ENCODE measurements at places on chromosomes 4 and X.

DNA sequence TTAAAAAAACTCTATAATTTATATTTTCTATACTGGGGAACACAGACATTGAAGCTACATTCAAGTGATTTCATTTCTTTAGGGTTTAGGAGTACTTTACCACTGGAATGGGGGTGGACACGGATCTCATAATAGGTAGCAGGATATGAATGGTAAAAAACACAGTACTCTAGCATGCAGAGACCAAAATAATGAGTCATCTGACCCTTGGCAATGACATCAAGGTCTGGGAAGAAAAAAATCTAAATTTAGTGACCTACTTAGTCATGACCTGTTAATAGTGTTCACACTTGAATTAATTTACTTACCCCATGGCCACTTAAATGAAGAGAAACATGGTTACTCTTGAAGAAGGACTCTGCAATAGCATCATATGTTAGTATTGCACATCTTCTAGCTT, 187.9 kb downstream of the EPHA5 start:
- DNase-seq = no peak

DNA sequence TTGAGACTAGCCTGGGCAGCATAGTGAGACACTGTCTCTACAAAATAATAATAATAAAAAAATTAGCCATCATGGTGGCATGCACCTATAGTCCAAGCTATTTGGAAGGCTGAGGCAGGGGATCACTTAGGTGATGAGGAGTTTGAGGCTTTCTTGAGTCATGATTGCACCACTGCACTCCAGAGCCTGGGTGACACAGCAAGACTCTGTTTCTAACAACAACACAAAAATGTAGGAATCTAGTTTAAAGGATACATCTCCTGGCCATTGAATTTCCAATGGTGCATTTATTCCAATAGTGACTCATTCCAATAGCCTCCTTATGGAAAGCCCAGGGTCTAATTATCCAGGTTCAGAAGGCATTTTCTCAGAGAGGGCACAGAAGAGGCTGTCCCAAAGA, 21.9 kb upstream of the HERC6 start:
- DNase-seq = no peak

GRCh38 chr4:184369871-184370270, 104.5 kb downstream of the IRF2 start:
- DNase-seq = no peak

DNA sequence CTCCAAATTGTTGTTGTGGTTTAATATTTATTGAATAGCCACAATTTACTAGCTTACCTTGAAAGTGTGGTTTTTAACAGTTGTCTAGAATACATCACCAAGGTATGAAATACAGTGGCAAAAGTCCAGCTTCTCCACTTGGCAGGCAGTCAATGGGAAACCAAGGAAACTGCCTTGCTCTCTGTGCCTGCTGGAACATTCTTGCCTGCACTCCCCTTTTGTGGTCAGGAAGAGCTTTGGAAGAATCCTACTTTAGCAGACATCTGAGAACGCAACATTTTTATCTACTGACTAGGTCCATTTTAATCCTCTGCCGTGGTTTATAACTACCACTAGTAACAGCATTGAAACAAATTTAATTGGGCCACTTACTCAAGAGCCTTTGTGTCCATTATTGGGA, 64.5 kb downstream of the TENM3 start:
- DNase-seq = no peak

DNA sequence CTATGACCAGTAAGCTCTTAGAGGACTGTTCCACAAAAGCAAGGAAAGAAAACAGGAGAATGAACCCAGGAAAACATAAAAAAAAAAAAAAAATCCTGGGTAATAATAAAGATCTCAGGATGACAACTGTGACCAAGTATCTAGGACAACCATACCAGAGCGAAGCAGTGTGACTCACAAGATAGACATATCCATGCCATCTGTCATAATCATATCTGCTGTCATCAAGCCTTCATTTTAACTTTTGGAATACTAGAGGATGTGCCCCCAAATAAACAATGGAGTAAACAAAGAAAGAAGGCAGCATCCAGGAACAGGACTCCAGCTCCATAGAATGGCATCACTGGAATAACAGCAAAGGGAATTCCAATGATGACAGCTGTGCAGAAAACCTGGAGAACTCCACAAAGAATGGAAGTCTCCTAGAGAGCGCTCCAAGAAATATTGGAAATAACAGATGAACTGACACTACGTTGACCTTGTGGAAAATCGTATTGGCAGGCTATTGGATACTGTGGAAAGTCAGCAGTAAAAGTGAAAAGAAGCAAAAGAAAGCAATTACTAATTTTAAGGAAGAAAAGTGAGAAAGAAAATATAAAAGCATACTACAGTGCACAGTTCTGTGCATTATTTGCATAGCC, 35.3 kb downstream of the HPGDS start:
- no peak for DNase-seq

DNA sequence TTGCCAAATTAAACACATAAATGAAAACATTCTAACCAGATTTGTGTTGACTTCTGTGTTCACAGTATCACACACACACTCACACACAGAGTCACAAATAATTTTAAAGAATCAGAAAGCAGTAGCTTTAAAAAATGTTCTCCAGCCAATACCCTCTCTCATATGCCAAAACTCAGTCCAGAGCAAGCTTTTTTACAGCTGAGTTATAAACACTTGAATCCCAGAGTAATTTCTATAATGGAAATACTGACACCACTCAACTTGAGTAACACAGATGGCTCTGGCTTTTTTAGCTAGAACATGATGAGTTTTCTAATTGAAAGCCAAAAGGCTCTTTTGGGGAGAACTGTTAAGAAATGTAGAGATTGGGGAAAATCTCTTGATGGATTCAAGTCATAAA, 100.8 kb downstream of the DOCK11 start:
- no peak for DNase-seq

- DNase-seq = no peak
Observed at GRCh38 chr4:20311856-20312255, 60.2 kb downstream of the SLIT2 start.

- no peak for DNase-seq
Observed at GRCh38 chr4:155974476-155974749, 20.7 kb upstream of the CTSO start.

DNA sequence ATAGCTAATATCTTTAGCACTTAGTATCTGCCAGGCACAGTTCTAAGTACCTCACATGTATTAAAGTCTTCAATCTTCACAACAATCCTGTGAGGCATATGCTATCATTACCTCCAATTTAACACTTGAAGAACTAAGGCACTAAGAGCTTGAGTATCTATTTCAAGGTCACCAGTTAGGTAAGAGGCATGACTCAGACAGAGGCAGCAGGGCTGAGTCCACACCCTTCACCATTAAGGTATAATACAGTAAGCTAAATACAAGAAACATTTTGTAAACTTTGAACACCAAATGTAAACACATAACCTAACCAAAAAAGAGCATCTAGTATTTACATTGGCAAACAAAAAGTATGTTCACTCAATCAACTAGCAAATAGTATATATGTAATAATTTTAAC, 1410.9 kb downstream of the PCDH18 start:
- no peak for DNase-seq

- DNase-seq = no peak
Observed at GRCh38 chrX:72037601-72038000, 94.1 kb downstream of the RTL5 start.

- DNase-seq = peak; percentile 33
Observed at GRCh38 chr4:17168571-17168970, 270.1 kb upstream of the LDB2 start.

DNA sequence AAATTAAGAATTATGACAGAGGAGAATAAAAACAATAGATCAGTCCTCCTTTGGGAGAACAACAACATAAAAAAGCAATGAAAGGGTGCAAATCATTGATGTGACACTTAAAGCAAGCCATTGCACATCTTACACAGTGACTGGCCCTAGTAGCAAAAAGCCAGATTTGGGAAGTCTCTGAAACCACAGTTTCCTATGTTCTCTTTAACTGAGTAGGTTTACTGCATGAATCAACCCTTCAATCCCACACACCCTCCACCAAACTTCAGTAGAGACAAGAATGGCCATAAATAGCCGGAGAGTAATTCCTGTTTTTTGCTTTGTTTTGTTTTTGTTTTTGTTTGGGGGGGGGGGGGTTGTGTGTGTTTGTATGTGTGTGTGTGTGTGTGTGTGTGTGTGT, 180.8 kb downstream of the VEGFC start:
- DNase-seq = no peak

- no peak for DNase-seq
Observed at GRCh38 chr4:105815701-105816100, 79.6 kb upstream of the NPNT start.

GRCh38 chr4:165325732-165326512, 1.5 kb upstream of the MSMO1 start:
- no peak for DNase-seq

DNA sequence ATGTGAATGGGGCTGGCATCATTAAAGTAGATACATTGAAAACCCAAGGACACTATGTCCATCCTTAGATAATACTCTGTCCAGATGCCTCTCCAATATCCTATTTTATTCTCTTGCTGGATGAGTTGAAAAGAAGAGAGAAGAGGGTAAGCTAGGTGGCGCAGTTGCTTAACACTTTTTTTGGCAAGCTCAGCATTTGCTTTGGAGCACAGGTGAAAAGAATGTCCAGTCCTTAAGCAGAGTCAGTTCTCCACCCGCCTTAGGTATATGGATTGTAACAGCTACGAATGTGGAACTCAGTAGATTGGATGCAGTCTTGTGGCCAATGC, 208.4 kb downstream of the NWD2 start:
- peak; percentile 55 for DNase-seq

DNA sequence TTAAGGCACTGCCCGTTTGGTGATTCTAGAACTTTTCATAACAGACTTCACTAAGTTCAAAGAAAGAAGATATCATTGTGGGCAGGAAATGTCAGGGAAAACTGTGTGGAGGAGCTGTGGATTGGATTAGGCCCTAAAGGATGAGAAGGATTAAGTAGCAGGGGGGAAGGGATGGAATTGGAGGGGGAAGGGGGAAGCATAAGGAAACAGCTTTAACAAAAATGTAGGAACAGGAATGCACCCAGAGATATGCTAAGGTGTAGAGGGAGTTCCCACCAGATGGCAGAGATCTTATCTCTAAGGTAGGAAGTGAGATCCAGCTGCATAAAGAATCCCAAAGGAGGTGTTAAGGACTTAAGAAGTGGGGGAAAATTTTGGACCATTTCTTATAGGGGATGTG, 114.5 kb downstream of the LARP7 start:
- no peak for DNase-seq

GRCh38 chrX:106684207-106684606, 42.3 kb upstream of the RNF128 start:
- DNase-seq = no peak

- no peak for DNase-seq
Observed at GRCh38 chrX:12443534-12444098, 305.3 kb downstream of the FRMPD4 start.

GRCh38 chr4:105805501-105806120, 89.7 kb upstream of the NPNT start:
- DNase-seq = no peak

DNA sequence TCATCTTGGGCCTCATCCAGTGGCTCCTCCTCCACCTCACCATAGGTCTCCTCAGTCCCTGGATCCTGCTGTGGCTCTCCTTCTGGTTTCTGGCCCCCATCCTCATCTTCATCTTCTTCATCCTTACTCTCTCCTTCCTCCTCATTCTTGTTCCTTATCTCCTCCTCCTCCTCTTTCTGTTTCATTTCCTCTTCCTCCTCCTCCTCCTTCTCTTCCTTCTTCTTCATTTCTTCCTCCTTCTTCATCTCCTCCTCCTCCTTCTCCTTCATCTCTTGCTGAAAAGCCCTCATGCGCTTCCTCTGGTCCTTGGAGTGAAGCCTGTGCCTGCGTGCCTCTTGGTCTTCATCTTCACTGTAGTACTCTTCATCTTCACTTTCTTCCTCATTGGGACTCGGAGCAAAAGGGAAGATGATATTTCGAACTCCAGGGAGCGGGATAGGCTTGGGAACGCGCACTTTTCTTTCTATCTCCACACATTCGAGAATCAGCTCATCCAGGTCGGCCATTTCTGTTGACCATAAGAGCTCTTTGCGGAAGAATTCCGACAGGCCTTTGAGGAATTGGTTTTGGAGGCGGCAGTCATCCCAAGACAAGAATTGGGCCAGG, 1.5 kb downstream of the RTL5 start:
- DNase-seq = no peak

GRCh38 chr4:71559957-71560571, 221.2 kb downstream of the SLC4A4 start:
- no peak for DNase-seq

DNA sequence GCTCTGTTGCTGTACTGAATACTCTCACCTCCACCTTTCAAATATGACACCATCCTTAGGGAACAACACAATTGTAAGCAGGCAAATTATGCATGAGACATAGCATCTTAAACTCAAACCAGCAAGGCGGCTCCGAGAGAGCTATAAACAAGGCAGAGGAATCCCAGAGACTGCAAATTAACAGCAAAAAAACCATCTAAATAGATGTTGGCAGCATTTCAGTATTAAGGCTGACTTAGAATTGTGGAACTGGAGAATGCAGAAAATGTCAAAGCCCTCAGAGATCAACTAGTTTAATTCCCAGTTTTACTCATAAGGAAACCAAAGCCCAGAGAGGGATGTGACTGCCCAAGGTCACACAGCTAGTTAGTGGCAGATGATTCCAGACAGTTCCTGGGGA, 37.2 kb upstream of the SPANXC start:
- no peak for DNase-seq

GRCh38 chrX:33128048-33128805, 83.1 kb downstream of the DMD start:
- no peak for DNase-seq

- DNase-seq = no peak
Observed at GRCh38 chrX:136646602-136647239, 1.2 kb upstream of the CD40LG start.

DNA sequence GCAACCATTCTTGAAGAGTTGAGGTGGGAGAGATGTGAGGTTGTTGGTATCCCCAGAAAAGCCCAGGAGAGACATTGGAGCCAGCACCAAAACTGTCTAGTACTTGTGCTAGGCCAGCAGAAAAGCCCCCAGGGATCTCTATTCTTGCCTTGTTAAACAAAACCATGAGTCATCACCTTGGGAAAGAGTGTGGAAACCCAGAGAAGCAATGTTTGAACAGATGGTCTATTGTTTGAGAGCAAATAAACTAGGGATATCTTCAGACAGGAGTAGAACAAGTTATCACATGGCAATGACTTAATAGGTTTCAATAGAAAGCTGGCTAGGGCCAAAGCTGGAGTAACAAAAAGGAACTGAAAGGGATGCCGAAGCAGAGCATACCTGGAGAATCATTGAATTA, 195.7 kb upstream of the CASK start:
- DNase-seq = no peak

GRCh38 chr4:38330936-38331335, 333.1 kb upstream of the KLF3 start:
- no peak for DNase-seq

GRCh38 chr4:157791236-157791635, 381.6 kb downstream of the GASK1B start:
- DNase-seq = no peak

Data from glomerular endothelial cell (primary cell).